Thoracic aorta endothelial cell (primary cell): ENCODE measurements at places on chromosomes 5 and 9. TPM values are rescaled to one million over a fixed set of nuclear protein-coding genes. Genes with fewer than 3 reads are reported as not detected.

Gene AMBP
- not detected in 2 replicates for total RNA-seq

Gene CHSY3
- 2.7 and 3.3 TPM in 2 replicates for total RNA-seq

Gene TOR4A
- total RNA-seq: 48.3 and 50.1 TPM in 2 replicates

Gene TRIP13
- 63.7 and 77.8 TPM in 2 replicates for total RNA-seq

Gene CDX1
- total RNA-seq: not detected in 2 replicates
